Thoracic aorta (tissue), 2 donors: ENCODE measurements at places on chromosomes 2 and 18. TPM values are rescaled to one million over a fixed set of nuclear protein-coding genes. Genes with fewer than 3 reads are reported as not detected.

GRCh38 chr18:32301976-32302743, 112.3 kb downstream of the MEP1B start:
- H3K27ac ChIP-seq = peak overlapping the region; percentile 93
- DNase-seq = no peak
- no peaks in the 10 kb centered on the region for H3K27me3 ChIP-seq
- H3K36me3 ChIP-seq = no peaks in the 10 kb centered on the region

- no peaks in the 10 kb centered on the region for H3K4me1 ChIP-seq
- no peaks in the 10 kb centered on the region for H3K36me3 ChIP-seq
- no peak for DNase-seq
- H3K27ac ChIP-seq = no peak overlapping the region
- H3K4me3 ChIP-seq = no peak overlapping the region
Measured at GRCh38 chr2:224101820-224102630, 62.9 kb upstream of the SERPINE2 start.

GRCh38 chr2:54853616-54854310, 130.3 kb downstream of the EML6 start:
- no peaks in the 10 kb centered on the region for H3K36me3 ChIP-seq
- H3K4me3 ChIP-seq = no peak overlapping the region
- no peaks in the 10 kb centered on the region for H3K4me1 ChIP-seq
- no peak for DNase-seq

DNA sequence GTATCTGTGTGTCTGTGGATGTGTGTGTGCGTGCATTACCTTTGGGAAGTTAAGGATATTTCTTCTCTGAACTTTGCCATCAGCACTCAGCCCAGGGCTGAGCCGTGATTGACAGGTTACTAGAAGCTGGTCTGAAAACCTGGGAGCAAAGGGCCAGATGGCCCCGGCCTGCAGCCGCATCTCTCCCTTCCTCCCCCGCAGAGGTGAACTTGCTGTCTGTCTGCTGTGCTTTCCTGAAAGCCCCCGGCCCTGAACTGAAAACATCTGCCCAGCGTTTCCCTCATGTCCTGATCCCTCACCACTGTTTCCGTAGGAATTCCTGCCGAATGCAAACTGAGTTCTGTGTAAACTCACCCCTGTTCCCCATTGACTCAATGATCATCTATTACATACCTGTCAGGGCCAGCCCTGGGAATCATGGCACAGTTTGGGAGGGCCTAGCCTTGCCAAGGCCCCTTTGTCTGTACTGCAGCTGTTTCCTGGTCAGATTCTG, 45.8 kb downstream of the MYCN start:
- H3K27ac ChIP-seq = no peak overlapping the region

GRCh38 chr2:55019526-55020258, 30.6 kb downstream of the RTN4 start:
- no peak overlapping the region for H3K4me3 ChIP-seq
- H3K27me3 ChIP-seq = no peaks in the 10 kb centered on the region
- no peaks in the 10 kb centered on the region for H3K36me3 ChIP-seq
- H3K4me1 ChIP-seq = peaks cover 53% of the 10 kb centered on the region
- H3K27ac ChIP-seq = no peak overlapping the region

GRCh38 chr18:21205695-21206094, 36.3 kb upstream of the GREB1L start:
- H3K27ac ChIP-seq = no peak overlapping the region
- H3K4me1 ChIP-seq = no peaks in the 10 kb centered on the region
- no peaks in the 10 kb centered on the region for H3K27me3 ChIP-seq
- no peak overlapping the region for H3K4me3 ChIP-seq

GRCh38 chr2:104733226-104733943, 120.5 kb upstream of the POU3F3 start:
- no peaks in the 10 kb centered on the region for H3K4me1 ChIP-seq
- no peaks in the 10 kb centered on the region for H3K36me3 ChIP-seq
- H3K4me3 ChIP-seq = no peak overlapping the region

DNA sequence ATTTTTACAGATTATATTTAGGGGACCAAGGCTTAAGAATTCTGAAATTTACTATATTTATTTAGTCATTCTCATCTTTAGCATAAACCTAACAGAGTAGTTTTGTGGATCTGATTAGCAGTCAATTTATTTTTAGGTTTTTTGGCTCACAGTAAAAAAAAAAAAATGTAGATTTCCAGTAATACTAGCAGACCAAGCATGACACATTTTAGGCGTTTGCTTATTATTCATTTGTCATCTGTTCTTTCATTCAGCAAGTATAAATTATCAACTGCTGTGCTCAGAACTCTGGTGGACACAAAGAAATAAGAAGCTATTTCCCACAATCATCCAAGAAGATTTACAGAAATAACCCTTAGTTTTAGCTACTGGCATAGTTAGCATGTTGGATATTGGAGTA, 20.6 kb downstream of the PDE1A start:
- no peak for DNase-seq
- H3K36me3 ChIP-seq = no peaks in the 10 kb centered on the region
- peaks cover 5% of the 10 kb centered on the region for H3K4me1 ChIP-seq

DNA sequence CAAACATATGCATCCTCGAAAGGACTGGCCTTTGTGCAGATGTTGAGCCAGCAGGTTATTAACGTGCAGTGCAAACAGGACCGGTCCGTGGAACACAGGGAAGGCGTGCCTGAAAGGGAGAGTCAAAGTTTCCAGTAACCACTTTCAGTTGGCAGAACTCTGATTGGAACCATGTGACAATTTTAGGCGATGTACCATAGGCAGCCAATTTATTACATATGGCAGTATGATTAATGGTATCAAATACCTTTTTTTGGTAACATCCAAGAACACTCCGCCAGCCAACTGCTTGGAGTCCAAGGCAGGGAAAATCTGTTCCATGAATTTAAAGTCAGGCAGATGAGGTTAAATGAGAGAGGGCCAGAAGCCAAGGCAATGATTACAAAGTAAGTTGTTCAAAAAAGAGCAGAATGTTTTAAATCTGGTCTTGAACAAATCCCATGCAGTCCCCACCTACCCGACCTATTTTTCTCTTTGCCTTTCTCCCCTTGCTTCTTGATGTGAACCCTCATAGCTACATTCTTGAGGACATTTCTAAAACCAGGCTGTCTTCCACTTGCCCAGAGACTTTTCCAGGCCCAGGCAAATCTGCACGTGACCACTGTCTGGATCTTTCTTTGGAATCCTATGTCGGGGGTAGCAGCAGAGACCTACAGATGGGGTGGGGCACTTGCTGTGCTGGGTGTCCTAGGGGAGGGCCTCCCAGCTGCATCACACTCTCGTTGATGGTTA, 351.7 kb downstream of the HRH4 start:
- H3K27me3 ChIP-seq = no peaks in the 10 kb centered on the region
- no peak for DNase-seq
- no peaks in the 10 kb centered on the region for H3K36me3 ChIP-seq
- no peak overlapping the region for H3K4me3 ChIP-seq

- no peaks in the 10 kb centered on the region for H3K36me3 ChIP-seq
- H3K27me3 ChIP-seq = no peaks in the 10 kb centered on the region
- no peak overlapping the region for H3K27ac ChIP-seq
- DNase-seq = no peak
Measured at GRCh38 chr2:222572751-222573174, 83.1 kb downstream of the FARSB start.

- H3K4me3 ChIP-seq = no peak overlapping the region
- DNase-seq = no peak
- no peaks in the 10 kb centered on the region for H3K4me1 ChIP-seq
- no peaks in the 10 kb centered on the region for H3K27me3 ChIP-seq
- no peaks in the 10 kb centered on the region for H3K36me3 ChIP-seq
Measured at GRCh38 chr18:38520786-38521185, 955.2 kb upstream of the CELF4 start.

DNA sequence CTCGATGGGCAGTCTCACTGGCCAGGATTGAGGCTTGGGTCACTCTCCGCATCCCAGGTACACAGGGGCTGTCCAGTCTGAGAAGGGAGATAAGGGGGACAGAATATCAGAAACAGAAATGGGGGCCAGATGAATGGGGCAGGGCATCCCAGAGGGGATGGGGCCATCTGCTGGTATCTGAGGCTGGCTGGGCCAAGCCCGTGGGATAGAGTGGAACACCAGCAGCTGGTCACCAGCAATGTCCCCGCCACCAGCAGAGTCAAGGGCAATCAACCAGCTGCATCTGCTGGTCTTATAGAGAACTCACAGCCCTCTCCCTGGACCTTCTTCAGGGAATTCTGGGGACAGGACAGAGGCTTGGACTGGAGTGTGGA, 128.8 kb upstream of the HAAO start:
- peaks cover 41% of the 10 kb centered on the region for H3K4me1 ChIP-seq
- no peak for DNase-seq
- H3K27ac ChIP-seq = peak overlapping the region; percentile 99
- H3K4me3 ChIP-seq = no peak overlapping the region
- no peaks in the 10 kb centered on the region for H3K36me3 ChIP-seq

DNA sequence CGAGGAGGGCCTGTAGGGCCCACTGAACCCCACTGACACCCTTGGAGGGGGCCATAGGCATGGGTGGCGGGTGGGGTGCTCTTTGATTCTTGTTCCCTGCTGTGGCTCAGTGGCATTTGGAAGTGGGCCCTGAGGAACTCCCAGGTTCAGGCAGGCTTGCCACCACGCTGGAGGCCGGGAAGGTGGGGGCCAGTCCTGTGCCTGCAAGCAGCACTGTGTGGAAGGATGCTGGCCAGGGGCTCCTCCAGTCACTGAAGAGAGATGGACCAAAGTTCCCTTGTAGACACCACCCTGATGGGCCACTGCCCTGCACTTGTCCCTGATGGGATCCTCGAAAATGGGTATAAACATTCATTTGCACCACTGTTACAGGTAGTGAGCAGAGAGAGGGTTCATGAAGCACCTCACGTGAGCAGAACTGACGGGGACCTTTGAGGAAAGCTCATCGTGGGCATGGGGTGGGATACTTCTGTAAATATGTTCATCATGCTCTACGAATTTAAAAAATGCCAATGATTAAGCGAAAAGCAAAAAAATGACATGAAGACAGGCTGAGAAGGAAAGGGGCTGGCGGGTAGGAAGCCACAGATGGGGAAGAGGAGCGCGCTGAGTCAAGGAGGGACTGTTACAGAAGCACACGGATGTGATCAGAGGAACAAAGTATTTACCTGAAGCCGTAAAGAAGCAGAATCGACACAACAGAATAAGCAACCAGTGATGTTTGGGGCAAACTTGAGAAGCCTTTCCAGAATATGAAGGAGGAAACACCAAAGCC, 45.2 kb upstream of the ASB1 start:
- H3K27me3 ChIP-seq = no peaks in the 10 kb centered on the region
- no peak for DNase-seq
- H3K36me3 ChIP-seq = no peaks in the 10 kb centered on the region
- no peak overlapping the region for H3K27ac ChIP-seq

DNA sequence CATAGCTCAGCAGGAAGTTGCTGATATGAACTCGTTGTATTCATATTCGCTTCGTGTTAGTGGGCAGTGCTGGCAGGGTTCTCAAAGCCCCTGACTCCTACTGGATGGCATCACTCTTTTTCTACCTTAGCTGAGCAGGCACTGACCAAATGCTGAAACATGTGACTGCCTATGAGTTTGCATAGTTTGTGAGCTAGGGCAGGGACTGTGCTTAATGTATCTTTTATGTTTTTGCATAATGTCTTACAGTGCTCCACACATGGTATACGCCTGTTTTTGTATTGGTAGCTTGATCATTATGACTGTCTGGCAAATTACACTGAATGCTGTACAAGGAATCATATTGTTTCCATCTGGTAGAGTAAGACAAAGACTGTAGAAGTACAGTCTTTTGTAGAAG, 305.3 kb downstream of the PARD3B start:
- no peak overlapping the region for H3K4me3 ChIP-seq
- DNase-seq = no peak
- no peak overlapping the region for H3K27ac ChIP-seq
- H3K4me1 ChIP-seq = no peaks in the 10 kb centered on the region
- H3K36me3 ChIP-seq = no peaks in the 10 kb centered on the region
- no peaks in the 10 kb centered on the region for H3K27me3 ChIP-seq

GRCh38 chr2:196242131-196242620, 70.8 kb upstream of the STK17B start:
- peaks cover 11% of the 10 kb centered on the region for H3K4me1 ChIP-seq
- H3K27ac ChIP-seq = no peak overlapping the region
- H3K36me3 ChIP-seq = no peaks in the 10 kb centered on the region
- no peaks in the 10 kb centered on the region for H3K27me3 ChIP-seq
- no peak for DNase-seq
- H3K4me3 ChIP-seq = no peak overlapping the region

- no peak overlapping the region for H3K4me3 ChIP-seq
- no peaks in the 10 kb centered on the region for H3K27me3 ChIP-seq
Measured at GRCh38 chr2:113185664-113186432, 12.1 kb downstream of the PSD4 start.

DNA sequence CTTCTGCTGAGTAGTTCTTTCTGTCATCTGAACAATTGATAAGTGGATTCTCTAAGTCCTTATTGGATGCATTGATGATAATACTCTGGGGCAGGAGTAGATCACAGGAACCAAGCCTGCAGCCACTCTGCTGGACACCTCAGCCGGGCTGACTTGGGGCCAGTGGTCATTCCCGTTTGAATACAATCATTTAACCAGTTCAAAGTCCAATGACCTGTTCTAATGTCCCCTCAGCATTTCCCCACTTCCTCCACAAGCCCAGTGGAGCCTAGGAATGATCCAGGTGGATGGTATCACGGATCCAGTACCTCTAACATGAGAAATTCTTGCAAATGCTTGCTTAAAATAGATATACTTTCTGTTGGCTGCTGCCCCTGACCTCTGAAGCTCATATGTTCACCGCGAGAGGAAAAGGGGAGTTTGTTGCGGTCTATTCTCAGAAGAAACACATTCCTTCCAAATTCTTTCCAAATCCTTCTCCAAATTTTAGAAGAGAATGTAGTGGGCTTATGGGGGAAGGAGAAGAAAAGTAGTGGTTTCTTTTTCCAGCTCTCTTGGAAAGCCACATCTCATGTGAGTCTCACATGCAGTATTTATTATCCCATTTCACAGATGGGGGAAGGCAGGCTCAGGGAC, 170.9 kb downstream of the INHBB start:
- no peaks in the 10 kb centered on the region for H3K4me1 ChIP-seq
- no peak for DNase-seq
- H3K27ac ChIP-seq = no peak overlapping the region
- H3K27me3 ChIP-seq = no peaks in the 10 kb centered on the region
- no peak overlapping the region for H3K4me3 ChIP-seq
- no peaks in the 10 kb centered on the region for H3K36me3 ChIP-seq

Gene STEAP3
- 17.9 TPM for total RNA-seq

Gene SERPINB3
- total RNA-seq = not detected

Gene ARHGAP28
- total RNA-seq = 1.8 TPM

Gene CNDP1
- total RNA-seq = not detected

Gene ALPI
- not detected for total RNA-seq
